NCI-H1436 treated with DMSO at 0.1 percent for 48 hours (cell line): ENCODE measurements at places on chromosomes 16 and 17.

- DNase-seq, result no peak
Observed at GRCh38 chr17:12712941-12713340, 47.3 kb downstream of the MYOCD start.

GRCh38 chr17:78573955-78574354, 3.2 kb downstream of the DNAH17 start:
- DNase-seq, result no peak

- DNase-seq, result no peak
Observed at GRCh38 chr17:67095803-67096202, 51.4 kb downstream of the CACNG1 start.

DNA sequence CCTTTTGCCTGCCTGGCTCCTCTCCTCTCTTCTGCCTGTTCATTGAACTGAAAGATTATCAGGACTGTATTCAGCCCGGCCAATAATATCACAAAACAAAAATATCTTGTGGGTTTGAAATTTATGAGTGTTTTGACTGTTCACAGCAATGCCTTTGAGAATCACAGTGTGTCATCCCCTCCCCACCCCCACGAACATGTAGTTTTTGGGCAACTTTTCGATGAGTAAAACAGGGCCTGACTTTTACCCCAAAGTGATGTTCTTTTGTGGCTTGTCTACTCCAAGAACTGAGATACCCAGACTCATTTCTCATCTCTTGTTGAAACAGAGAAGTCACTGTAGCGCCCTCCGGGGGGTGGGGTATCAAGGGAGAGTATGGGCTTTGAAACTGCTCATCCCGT, 675.7 kb downstream of the WWOX start:
- DNase-seq, result no peak

- DNase-seq, result peak; percentile 21
Observed at GRCh38 chr16:4176906-4177417, 60.7 kb upstream of the ADCY9 start.

DNA sequence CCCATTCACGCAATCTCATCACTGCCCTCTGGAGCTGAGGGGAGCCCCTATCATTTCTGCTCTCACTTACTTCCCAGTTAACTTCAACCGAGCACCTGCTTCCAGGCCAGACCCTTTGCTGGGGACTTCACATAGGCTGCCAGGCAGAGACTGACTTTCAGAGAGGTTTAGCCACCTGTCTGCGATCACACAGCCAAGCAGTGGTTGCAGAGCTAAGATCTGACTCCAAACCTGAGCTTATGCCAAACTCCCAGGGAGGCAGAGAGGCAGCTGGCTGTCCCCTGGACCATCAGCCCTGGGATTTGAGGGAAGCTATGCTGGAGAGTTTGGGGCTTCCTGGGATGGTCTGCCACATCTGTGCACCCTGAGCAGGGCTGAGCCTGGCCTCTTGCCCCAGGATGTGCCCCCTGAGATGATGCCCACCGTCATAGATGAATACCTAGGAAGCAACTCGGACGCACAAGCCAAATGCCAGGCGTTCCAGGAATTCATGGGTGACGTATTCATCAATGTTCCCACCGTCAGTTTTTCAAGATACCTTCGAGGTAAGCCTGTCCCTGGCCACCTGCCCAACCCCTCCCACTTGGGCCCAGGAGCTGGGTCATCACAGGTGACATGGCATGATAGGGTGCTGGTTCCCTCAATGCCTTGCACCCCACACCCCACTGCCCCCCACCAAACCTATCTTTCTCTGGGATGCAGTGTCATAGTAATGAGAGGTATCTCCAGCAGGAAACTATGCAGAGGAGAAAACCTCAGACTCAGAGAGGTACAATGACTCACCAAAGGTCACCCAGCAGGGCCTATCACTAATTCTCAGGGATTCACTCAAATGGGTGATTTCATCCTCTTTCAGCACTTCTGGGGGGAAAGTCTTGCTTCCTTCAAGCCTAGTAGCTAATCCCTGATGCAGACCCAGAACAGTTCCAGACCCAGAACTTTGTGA, 10.0 kb downstream of the CES3 start:
- DNase-seq, result no peak

GRCh38 chr16:89905511-89906139, 13.0 kb upstream of the MC1R start:
- no peak for DNase-seq

- no peak for DNase-seq
Observed at GRCh38 chr17:80855948-80856862, 135.4 kb upstream of the CHMP6 start.

- no peak for DNase-seq
Observed at GRCh38 chr17:2013994-2014317, 11.2 kb downstream of the RTN4RL1 start.

DNA sequence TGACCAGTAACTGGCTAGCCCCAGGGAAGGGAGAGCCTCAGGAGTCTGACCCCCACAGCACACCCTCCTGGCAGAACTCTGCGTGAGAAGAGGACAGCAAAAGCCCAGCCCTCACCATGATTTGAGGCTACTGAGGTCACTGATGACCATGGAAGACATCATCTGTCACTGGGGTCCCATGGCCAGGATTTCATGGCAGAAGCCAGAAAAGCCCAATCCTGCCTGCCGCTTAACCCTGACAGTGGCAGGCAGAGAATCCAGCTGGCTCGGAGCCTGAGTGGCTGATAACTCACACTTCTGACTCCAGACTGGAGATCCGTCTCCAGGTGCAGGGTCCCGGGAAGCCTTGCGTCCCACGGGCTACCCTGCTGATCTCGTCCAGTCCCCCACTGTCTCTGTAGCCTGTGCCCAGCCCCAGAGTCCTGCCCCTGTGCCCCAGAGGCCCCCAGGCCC, 17.5 kb downstream of the GRIN2C start:
- no peak for DNase-seq

- DNase-seq, result no peak
Observed at GRCh38 chr16:50711862-50712559, 18.6 kb downstream of the NOD2 start.

GRCh38 chr17:41402161-41402560, 4.8 kb upstream of the KRT31 start:
- no peak for DNase-seq

DNA sequence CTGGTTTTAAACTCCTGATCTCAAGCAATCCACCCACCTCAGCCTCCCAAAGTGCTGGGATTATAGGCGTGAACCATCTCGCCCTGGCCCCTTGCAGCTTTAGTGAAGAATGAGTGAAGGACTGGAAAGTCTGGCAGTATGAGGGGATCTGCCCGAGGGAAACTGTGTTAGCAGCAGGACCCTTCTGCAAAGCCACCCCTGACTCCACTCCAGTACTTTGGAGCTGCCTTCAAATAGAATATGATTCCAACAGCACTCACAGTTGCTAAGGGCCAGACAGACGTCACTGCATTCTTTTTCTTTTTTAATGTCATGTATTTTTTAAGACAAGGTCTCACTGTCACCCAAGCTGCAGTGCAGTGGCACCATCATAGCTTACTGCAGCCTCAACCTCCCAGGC, 52.3 kb downstream of the KPNA2 start:
- no peak for DNase-seq

DNA sequence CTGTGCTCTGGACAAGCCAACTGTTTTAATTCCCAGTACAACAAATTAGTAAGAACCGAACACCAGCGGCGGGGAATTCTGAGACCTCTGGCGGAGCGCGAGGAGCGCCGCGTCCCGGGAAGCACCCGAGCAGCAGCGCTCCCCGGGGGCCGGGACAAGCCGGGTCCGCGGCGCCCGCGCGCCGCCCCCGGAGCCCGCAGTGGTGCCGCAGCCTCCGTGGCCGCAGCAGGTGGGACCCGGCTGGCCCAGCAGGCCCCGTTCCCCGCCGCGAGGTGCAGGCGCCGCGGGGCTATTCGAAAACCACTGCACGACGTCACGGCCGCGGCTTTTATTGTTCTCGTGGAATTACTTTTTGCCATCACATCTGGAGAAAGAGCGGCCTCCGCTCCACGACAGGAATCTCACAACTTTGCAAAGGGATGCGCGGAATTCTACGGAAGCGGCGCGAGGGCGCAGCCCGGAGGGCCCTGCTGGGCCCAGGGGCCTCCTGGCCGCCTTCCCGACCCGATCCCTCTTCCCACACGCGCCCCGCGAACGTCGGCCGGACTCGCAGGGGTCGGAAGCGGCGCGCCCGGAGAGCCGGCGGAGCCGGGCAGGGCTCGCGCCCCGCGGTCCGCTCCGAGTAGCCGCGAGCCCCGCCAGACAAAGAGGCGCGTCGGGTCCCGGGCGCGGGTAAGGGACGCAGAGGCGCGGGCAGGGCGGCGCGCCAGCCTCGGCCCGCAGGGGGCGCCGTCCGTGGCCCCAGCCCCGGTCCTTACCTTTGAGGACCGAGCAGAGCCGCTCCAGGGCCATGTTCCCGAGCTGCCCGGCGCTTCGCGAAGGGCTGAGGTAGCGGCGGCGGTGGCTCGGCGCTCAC, 696 bp downstream of the NETO2 start:
- no peak for DNase-seq

GRCh38 chr17:81409190-81409935, 14.1 kb downstream of the BAHCC1 start:
- DNase-seq, result no peak

- DNase-seq, result no peak
Observed at GRCh38 chr17:45038728-45039634, 12.5 kb downstream of the DCAKD start.
